RPMI7951 (cell line): ENCODE measurements at places on chromosomes 16 and 17.

GRCh38 chr16:9922441-9922840 is 259.8 kb downstream of the GRIN2A start:
- no peak for DNase-seq

DNA sequence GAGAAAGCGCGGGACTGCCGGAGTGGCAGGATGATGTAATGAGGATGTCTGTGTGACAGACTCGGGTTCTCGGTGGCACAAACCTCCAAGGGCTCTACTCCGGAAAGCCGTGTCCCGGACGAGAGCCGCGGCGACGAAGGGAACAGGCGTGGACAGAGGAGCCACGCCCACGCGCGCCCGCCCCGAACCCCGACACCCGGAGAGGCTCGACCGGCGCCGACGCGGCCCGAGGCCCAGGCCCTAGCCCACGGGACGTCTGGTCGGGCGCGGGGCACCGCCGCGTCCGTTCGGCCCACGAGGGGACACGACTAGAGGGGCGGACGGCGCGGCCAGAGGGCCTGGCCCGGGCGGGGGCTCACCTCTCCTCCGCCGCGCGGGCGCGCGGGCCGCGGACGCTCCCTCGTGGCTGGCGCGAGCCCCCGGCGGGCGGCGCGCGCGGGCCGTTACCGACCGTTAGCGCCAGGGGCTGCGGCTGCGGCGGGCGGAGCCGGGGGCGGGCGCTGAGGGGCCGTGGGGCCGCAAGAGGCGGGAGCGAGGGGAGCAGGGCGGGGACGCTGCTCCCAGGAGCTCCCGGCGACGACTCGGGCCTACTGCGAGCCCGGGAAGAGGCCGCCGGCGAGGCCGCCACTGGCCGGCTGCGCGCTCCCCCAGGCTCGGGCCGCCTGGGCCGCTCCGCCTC is 2.1 kb upstream of the IRX5 start:
- peak; percentile 80 for DNase-seq

DNA sequence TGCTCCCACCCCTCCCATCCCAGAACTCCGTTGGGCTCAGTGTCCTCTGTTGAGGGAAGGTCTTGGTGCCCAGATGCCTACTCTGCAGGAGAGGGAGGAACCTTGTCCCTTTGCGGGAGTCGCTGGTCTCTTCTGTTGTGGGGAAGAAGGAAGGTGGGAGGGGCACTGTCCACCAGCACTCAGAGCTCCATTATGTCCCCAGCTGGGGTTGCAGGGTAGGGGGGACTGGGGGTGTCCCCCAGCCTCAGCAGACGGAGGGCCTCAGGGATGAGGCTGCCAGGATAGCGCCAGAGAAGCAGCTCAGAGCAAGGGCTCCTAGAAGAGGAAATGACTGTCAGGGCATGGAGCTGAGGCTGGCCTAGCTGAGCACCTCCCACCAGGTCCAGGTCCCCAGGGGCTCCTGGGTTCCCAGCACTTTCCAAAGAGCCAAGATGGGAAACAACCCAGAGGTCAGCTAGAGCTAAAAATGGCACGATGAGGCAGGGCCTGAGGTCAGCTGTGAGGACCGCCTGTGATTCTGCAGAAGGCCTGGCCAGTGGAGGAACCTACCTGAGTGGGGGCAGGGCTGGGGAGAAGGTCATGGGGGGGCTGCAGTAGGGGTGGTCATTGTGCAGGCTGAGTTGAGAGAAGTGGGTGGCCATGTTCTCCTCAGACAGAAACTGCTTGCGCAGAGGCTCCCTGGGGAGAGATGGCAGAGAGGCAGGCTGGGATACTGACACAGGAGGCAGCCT is 893 bp downstream of the HCFC1R1 start:
- DNase-seq = no peak

DNA sequence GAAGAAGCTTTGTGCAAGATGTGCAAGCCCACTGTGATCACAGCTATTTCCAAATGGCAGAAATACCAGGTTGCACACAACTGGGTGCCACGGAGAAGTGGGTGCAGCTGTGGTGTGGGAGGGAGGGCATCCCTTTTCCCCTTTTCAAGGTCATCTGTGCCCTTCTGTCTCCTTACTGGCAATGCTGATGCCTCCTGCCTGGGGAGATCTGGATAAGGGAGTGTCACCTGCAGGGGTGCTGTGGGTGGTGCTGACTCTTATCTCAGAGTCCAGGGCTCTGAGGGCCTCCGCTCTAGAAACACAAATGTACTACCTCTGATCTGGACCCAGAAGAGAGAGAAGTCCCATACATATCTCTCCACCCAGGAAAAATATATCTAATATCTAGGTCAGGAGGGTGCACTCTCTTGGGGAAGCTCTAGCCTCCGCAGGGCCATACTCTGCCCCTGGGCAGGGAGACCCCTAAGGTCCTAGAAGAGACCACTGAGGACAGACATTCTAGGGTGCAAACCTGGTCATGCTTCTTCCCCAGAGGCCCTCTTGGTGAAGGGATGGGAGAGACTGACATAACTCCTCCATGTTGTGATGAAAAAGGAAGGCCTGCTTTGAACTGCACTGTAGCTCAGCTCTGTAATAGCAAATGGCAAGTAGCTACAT is 18.5 kb downstream of the NPRL3 start:
- no peak for DNase-seq

DNA sequence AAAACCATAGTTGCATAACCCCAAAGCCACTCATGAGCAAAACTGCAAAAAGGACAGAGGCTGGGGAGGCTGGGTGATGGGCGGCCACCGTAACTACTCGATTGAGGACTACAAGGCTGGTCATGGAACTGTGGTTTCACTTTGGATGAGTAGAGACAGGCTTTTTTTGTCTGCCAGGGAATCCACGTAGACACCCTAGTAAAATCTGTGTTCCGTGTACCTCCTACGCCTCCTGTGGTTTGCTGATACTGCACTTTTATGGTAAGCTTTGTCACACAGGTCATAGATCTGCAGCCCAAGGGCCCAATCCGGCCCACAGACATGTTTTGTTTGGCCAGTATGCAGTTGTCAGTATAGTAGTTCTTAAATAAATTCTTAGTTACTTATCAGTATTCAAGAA is 2.2 kb upstream of the TLCD3B start:
- DNase-seq = peak; percentile 63

DNA sequence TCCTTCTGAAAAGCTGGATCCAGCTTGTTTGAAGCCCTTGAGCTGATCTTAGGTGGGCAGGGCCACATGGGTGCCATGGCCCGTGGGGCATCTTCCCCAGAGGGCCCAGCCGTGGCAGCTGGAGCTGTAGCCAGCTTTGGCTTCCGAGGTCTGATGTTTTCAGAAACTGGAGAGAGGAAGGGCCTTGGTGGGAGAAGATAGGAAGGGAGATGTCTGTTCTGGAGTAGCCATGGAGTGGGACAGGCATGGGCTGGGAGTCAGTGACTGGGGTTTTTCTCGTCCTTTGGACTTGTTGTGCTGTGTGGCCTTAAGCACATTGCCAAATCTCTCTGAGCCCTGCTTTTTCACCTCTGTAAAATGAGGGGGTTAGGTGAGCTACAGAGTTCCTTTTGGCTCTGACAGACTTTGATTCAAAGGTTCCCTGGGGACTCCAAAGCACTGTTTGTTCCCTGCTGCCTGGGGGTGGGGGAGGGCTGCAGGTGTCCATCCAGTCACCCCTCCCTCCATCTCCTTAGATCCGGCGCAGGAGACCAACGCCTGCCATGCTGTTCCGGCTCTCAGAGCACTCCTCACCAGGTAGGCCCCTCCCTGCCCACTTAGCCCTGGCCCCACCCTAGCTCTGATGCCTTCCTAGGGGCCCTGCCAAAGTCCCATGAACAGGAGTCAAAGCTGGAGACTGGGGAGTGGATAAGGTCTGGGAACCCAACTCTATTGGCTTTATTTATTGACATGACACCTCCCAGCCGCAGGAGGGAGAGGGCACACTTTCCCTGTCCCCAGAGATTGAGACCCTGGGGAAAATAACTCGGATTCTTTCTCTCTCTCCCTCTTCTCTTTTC is 2.1 kb downstream of the PPP1R1B start:
- no peak for DNase-seq
